GM04504 (cell line): ENCODE measurements at places on chromosomes 2 and 18.

GRCh38 chr2:170189757-170190156, 11.8 kb downstream of the MYO3B start:
- no peak for DNase-seq

- DNase-seq = no peak
These were observed 26.7 kb downstream of the RAMP1 start for GRCh38 chr2:237885931-237886684.

GRCh38 chr2:47452761-47453160, 49.8 kb downstream of the MSH2 start:
- no peak for DNase-seq

GRCh38 chr2:12169721-12170120, 423.3 kb downstream of the LPIN1 start:
- peak; percentile 78 for DNase-seq

- no peak for DNase-seq
These were observed 110.9 kb downstream of the RNF144A start for GRCh38 chr2:7027956-7028655.

- DNase-seq = no peak
These were observed 15.0 kb upstream of the IL1A start for GRCh38 chr2:112798979-112799975.

DNA sequence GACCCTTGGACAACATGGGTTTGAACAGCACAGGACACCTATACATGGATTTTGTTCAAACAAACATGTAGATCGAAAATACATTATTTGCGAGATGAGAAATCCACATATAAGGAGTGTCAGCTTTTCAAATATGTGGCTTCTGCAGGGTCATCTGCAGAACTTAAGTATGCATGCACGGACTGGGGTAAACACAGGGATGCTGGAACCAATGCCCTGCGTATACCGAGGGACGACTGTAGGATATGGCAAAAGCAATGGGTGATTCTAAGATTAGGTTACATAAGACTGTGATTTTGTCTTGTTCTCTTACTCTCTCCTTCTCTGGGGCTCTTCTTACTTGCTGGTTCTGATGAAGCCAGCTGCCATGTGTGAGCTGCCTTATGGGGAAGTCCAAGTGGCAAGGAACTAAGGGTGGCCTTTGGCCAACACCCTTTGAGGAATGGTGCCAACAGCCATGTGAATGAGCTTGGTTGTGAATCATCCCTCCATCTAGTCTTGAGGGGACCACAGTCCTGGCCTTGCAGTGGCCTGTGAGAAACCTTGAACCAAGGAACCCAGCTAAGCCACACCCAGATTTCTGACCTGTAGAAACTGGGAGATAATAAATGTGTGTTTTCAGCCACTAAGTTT, 66.5 kb downstream of the EVA1A start:
- no peak for DNase-seq
